NCI-H2081 (cell line): ENCODE measurements at places on chromosomes 4 and X.

DNA sequence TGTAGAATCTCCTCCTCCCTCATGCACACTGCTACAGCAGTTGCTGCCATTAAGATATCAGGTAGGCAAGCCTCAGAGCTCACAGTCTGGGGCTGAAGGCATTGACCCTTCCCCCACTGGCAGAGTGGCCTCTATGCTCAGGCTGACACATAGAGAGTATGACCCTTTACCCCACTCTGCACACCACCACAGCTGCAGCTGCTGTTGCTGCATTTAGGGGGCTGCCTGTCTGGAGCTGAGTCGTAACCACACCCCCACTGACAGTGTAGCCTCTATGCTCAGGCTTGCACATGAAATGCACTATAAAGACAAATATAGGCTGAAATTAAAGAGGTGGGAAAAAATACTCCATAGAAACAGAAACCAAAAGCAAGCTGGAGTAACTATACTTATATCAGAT, 289.3 kb upstream of the PABPC4L start:
- DNase-seq, result no peak

GRCh38 chr4:163109967-163110366, 56.7 kb downstream of the NAF1 start:
- no peak for DNase-seq

DNA sequence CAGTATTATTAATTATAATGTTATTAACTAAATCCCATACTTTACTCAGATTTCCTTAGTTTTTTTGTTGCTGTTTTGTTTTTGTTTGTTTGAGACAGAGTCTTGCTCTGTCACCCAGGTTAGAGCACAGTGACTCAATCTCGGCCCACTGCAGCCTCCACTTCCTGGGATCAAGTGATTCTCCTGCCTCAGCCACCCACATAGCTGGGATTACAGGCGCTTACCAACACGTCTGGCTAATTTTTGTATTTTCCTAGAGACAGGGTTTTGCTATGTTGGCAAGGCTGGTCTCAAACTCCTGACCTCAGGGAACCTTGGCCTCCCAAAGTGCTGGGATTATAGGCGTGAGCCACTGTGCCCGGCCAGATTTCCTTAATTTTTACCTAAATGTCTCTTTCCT, 72.2 kb downstream of the ANAPC4 start:
- no peak for DNase-seq

- no peak for DNase-seq
Measured at GRCh38 chr4:48854982-48855381, 24.1 kb downstream of the OCIAD1 start.

GRCh38 chr4:88963817-88964216, 93.2 kb downstream of the FAM13A start:
- DNase-seq, result no peak
